ENCODE measurements at places on chromosomes 4 and X.

DNA sequence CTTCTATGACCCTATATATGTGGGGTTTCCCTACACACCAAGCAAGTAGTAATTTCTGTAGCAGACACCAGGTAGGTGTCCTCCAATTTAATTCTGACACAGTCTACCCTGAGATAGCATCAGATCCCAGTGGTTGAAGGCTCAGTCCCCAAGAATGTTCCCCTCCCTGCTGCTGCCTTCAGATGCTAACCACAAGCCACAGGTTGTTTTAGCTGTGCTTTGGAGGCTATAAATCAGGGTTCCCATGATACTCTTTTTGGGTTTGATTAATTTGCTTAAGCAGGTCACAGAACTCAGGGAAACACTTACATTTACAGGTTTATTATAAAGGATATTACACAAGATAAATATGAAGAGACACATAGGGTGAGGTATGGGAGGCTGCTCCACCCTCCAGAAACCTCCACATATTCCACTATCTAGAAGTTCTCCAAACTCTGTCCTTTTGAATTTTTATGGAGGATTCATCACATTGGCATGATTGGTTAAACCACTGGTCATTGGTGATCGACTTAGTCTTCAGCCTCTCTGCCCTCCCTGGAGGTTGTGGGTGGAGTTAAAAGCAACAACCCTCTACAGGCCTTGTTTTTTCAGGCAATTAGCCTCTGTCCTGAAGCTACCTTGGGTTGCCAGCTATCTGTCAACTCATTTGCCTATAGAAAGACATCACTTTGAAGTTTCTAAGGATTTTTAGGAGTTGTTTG, 50.8 kb downstream of the GRIA2 start:
- no peak for DNase-seq

GRCh38 chrX:17725181-17725580, 12.1 kb upstream of the SCML1 start:
- DNase-seq: no peak

GRCh38 chrX:115030625-115031024, 13.2 kb upstream of the IL13RA2 start:
- no peak for DNase-seq

- DNase-seq: peak; percentile 54
Observed at GRCh38 chrX:154717824-154718223, 33.1 kb downstream of the GAB3 start.

DNA sequence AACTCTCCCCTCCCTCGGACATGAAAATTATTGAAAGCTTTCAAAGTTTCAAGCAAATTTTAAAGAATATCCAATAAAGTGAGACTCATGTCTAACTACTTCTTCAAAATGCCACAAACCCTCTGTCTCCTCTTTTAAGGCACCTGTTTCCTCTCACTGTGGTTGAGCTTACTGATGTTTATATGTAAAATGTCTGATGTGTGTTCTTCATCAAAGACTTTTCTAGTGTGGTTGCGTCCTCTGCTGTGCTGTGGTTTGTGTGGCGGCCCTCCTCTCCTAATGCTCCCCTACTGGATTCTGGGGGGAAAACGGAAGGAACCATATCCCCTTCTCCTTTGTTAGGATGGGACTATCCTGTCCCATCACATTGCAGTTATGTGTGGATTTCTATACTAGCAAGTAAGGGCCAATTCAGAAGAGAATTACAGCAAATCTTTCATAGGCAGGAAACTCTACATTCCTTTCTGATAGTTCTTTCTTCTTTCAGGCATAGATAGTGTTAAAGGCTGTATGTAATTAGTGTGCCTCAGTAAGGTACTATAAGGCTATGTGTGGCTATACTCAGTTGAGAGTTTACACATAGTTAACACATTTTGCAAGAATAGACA, 221.0 kb upstream of the GPRIN3 start:
- peak; percentile 25 for DNase-seq

DNA sequence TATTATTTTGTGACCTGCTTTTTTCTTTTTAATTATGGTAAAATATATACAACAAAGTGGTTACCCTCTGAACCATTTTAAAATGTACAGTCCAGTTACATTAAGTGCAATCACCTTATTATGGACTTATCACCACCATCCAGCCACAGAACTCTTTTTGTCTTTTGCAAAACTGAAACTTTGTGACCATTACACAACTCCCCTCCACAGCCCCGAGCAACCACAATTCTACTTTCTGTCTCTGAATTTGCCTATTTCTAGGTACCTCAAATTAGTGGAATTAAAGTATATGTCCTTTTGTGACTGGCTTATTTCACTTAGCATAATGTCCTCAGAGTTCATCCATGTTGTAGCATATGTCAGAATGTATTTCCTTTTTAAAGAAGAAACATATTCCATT, 39.3 kb upstream of the WWC2 start:
- DNase-seq: no peak
